ENCODE measurements at places on chromosomes 5 and 9.

DNA sequence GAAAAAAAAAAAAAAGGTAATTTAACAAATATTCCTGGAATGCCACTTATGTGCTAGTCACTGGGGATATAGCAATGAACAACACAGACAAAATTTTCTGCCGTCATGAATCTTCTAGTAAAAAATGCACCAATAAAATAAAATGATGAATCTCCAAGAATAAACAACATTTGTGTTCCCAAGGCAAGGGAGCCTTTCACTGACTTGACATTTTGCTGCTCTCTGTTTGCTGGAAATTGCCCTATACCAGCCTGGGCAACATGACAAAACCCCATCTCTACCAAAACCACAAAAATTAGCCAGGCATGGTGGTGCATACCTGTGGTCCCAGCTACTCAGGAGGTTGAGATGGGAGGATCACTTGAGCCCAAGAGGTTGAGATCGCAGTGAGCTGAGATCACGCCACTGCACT, 64.5 kb upstream of the ERBIN start:
- DNase-seq, result no peak

DNA sequence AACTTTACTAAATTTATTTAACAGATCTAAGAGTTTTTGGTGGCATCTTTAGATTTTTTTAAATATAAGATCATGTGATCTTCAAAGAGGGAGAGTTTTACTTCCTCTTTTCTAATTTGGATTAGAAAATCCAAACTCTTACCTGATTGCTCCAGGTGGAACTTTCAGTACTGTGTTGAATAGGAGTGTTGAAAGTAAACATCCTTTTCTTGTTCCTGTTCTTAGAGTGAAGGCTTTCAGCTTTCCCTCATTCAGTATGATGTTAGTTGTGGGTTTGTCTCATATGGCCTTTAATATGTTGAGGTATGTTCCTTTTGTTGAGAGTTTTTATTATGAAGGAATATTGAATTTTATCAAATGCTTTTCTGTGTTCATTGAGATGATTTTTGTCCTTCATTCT, 650.0 kb upstream of the SGCD start:
- no peak for DNase-seq

GRCh38 chr9:82891321-82891720, 171.6 kb downstream of the RASEF start:
- no peak for DNase-seq

- peak; percentile 45 for DNase-seq
Measured at GRCh38 chr9:137028263-137029057, 423 bp upstream of the ABCA2 start.

DNA sequence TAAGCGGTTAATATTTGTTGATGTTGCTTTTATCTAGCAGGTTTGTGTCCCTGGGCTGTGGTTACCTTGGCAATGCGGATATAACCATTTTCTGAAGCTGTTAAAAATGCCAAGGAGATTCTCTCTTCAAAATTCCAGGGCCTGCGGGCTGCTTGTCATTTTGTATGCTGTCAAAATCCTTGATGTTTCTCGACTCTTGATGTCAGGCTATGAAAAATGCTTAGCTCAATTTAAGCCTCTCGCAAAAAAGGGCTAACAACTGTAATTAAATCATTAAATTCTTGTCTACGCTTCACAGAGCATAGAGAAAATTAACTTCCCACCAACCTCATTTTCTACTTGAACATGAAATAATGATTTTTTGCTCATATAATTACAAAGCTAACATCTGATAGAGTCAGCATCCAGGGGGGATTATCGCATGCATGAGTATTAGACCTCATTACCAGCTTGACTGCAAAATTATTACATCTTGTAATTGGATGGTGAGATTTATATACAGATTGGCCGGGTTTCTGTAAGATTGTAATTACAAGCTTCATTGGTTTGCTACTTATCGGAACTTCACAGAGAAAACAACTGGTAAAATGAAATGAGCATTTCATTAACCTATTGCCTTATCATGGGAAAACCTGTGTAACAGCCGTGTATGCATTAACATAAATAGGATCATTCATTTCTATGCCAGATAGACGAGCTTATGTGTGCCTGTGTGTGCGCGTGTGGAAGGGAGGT, 83.1 kb upstream of the IRX1 start:
- no peak for DNase-seq

DNA sequence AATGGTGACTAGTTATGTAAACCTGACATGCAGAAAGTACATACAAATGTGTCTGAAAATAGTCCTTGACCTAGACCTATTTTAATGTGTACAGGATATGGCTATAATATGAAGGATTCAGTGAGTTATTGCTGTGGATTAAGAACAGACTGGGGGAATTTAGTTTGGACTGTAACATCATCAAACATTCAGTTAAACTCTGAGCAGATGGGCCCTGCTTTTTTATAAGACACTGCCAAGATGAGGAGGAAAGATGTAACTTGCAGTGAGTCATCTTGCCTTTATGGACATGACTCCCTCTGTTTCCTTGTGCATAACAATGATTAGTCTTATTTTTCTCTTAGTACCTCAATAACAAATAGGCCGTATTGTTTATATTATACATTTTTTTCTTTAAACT, 12.2 kb downstream of the PPP3R2 start:
- DNase-seq, result no peak

DNA sequence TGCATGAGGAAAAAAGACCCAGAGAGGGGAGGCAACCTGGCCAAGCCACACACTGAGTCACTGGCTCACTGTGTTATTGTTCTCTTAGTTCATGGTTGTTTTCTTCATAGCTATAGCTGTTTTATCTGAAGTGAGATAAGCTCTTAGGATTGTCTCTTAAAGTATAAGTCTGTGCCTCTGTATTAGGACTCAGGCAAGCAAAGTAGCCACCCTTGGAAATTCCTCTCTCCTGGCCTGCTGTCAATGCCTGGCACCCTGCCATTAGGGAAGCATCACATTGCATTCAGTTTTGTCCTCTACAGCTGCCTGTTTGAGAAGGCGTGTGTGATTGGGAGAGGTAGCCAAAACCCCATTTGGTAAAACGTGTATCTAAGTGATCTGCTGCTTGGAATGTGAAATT, 147.4 kb upstream of the GLRA1 start:
- no peak for DNase-seq

DNA sequence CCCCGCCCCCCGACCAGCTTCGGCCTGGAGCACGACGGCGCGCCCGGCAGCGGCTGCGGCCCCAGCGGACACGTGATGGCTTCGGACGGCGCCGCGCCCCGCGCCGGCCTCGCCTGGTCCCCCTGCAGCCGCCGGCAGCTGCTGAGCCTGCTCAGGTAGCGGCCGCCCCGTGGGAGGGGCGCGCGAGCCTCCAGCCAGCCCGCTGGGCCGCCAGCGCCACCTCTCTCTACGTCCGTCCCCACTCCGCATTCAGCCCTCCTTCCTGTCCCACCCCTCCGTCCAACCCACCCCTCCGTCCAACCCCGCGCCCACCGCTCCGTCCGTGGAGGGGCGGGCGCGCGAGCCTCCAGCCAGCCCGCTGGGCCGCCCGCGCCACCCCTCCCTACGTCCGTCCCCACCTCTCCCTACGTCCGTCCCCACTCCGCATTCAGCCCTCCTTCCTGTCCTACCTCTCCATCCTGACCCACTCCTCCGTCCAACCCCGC, 6.5 kb downstream of the ADAMTS13 start:
- DNase-seq, result no peak

DNA sequence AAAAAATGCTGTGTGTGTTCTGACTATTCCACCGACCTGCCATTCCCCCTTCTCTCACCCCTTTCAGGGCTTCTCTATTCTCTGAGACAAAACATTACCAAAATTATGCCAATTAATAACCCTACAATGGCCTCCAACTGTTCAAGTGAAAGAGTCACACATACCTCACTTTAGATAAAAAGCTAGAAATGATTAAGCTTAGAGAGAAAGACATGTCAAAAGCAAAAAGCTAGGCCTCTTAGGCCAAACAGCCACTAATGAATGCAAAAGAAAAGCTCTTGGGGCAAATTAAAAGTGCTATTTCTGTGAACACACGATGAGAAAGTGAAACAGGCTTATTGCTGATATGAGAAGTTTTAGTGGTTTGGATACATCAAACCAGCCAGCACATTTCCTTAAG, 279.6 kb upstream of the GRAMD2B start:
- DNase-seq, result no peak

GRCh38 chr5:108303611-108304010, 78.3 kb downstream of the FBXL17 start:
- no peak for DNase-seq

DNA sequence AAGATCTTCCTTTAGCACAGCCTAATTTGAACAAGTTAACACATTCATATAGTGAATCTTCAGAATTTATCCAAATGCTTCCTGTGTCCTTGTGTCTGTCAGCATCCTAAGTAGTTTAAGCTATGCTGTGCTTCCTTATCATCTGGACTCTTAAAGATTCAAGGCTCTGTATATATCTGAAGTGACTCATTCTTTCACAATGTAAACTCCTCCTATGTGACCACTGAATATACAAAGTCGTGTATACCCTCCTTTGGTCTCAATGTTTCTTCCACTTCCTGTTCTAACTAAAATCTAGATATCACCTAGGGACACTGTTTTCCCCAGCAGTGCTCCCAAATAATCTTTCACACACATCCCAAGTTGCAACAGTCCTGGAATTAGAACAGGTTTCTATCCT, 935.7 kb upstream of the NUDT12 start:
- no peak for DNase-seq

DNA sequence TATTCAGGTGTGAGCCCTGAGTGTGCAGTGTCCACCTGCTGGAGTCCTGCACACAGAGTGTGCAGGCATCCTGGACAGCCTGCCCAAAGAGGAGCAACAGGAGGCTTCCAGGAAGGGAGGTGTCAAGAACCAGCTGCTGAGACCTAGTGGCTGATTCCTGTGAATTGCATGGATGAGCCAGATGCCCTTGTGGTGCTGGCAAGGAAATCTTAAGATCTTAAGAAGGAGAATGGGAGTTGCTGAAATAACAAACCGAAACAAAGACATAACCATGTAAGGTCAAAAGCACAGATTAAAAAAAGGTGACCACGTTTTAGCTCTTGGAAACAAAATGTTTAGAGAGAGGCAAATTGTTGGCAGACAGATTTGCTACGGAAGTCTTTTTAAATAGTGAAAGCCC, 29.3 kb upstream of the RPS23 start:
- no peak for DNase-seq

DNA sequence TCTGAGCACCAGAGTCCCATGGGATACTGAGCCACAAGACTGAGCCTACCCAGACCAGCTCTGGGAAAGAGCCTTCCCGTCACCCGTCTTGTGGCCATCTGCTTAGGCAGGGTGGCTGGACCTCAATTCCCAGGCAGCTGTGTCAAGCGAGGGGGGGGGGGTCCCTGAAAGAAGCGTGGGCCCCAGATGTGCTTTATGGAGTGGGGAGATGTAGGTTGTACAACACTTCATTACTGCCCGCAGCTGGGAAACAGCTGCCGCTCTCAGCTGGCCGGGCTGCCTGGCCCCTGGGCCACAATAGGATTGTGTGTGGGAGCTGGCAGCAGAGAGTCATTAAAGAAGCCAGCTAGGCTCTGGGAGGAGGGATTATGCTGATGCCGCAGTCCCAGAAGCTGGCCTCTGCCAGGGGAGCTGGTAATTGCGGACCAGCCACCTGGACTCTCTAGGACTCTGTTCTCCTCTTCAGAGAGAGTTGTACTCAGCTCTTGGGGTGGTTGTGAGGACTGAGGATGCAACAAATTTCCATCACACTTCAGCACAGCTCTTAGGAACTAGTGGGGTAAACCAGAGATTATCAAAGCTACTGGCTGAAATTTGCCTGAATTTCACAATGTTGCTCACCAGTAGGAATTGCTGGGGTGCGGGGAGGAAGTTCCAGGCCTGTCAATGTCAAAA, 145.4 kb downstream of the GADD45G start:
- DNase-seq, result no peak

- no peak for DNase-seq
Measured at GRCh38 chr5:148382961-148383360, 797 bp upstream of the FBXO38 start.

GRCh38 chr9:115109486-115109885, 8.5 kb downstream of the TNC start:
- no peak for DNase-seq

DNA sequence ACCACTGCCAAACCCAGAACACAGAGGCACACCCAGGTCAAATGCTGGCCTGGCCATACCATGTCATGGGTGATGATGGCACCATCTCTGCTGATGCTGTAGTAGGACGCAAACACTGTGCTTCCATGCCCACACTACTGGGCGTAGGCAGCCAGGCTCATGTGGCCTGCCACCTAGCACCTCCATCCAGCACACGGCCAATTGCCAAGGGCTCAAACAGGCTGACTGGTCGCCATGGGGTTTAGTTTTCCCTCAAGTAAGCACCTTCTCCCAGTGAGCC, 39.4 kb downstream of the BICD2 start:
- no peak for DNase-seq

Measured in stimulated activated CD4-positive, alpha-beta T cell treated with anti-CD3 and anti-CD28 coated beads, TNF-alpha, amount 100 ng/mL, for 24 hours (primary cell).